HepG2 (cell line): ENCODE measurements at places on chromosomes 1 and 21. TPM values are rescaled to one million over a fixed set of nuclear protein-coding genes. Genes with fewer than 3 reads are reported as not detected.

Gene ETV3L
- total RNA-seq, result not detected in 2 replicates

Gene CACNA1S
- total RNA-seq, result not detected in 2 replicates

Gene AVPR1B
- not detected in 2 replicates for total RNA-seq

Gene B3GALT6
- total RNA-seq, result 9.2 and 14.2 TPM in 2 replicates

Gene TSPEAR
- total RNA-seq, result 0.07 and 0.18 TPM in 2 replicates

Gene TRIM33
- 42.2 and 42.8 TPM in 2 replicates for total RNA-seq
